ENCODE measurements at places on chromosomes 2 and 18.

- no peak for DNase-seq
Measured at GRCh38 chr2:32622570-32623310, 5.1 kb upstream of the TTC27 start.

DNA sequence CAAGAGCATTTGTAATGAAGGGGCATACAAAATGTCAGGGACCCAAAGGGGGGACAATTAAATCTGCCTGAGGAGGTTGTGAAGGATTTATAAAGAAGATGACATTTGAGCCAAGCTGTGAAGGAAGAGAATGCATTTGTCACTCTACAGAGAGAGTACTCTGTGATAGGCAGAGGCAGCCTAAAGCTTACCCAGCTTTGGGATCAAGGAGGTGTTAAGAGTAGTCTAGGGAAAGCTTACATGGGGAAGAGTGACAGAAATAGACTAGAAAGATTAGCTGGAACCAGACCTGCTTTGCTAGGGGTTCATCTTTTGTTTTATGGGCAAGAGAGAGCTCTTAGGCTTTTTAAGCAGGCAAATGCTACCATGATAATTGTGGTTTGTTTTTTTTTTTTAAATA is 169.1 kb upstream of the CYP26B1 start:
- DNase-seq = no peak

- DNase-seq = no peak
Measured at GRCh38 chr2:179332903-179333302, 68.3 kb upstream of the SESTD1 start.

DNA sequence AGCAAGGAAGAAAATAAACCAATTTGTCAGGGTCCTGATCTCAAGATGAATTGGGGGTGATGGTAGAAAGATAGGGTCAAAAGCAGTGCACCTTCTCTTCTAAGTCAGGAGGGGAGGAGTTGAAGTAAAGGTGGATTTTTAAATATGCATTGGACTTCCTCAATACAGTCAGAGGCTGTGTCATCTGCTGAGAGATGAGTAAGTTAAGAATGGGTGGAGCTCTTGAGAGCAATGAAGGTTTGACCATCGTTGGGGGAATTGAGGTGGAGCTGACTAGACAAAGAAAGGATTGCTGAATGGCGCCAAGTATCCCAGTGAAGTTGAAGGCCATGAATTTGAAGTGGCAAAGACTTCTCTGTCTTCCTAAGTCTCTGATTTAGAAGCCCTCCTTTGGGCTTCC is 18.4 kb upstream of the CPO start:
- no peak for DNase-seq

GRCh38 chr2:86413296-86414094 is 27.7 kb upstream of the KDM3A start:
- no peak for DNase-seq

- no peak for DNase-seq
Measured at GRCh38 chr2:152694161-152694661, 23.1 kb downstream of the PRPF40A start.

GRCh38 chr2:101983486-101983885 is 8.3 kb upstream of the IL1R2 start:
- no peak for DNase-seq

- no peak for DNase-seq
Measured at GRCh38 chr2:210922419-210922818, 366.0 kb downstream of the CPS1 start.

- DNase-seq = no peak
Measured at GRCh38 chr2:26576565-26577441, 64.4 kb downstream of the CIB4 start.

GRCh38 chr18:24018299-24018886 is 3.8 kb downstream of the TTC39C start:
- DNase-seq = no peak

DNA sequence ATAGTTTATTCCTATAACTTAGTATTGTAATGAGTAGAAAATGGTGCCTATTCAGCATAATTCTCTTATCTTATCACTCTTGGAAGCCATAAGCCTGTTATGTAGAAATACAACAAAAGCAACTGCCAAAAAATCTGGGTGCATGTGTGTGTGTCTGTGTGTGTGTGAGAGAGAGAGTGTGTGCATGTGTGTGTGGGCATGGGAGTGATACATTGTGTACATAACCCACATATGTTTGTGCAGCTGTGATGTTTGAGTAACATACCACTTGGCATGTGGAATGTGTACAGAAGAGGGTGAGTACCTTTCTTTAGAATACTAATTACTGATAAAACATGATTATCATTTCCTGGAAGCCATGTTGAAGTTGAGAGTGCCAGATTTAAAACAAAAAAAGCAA is 642.3 kb upstream of the SYT4 start:
- no peak for DNase-seq

DNA sequence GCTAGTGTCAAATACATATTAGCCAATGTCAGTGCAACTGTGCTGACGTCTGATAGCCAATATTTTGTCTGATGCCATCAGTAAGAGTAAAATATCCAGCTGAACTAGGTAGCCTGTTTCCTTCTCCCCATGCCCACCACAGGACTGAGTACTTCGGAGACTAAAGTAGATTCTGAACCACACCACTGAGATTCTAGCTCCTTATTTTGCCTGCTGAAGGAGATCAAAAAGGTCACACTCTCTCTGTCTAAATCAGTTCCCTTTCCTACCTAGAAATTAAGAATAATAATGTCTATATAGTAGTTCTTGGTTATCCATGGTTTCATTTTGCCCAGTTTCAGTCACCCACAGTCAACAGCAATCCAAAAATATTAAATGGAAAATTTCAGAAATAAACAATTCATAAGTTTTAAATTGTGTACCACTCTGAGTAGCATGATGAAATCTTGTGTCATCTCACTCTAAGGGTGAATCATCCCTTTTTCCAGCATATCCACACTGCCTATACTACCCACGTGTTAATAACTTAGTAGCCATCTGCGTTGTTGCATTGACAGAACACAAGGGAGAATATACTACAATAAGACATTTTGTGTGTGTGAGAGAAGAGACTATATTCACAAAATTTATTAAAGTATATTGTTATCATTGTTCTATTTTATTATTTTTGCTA is 1043.3 kb upstream of the PIK3C3 start:
- DNase-seq = no peak

DNA sequence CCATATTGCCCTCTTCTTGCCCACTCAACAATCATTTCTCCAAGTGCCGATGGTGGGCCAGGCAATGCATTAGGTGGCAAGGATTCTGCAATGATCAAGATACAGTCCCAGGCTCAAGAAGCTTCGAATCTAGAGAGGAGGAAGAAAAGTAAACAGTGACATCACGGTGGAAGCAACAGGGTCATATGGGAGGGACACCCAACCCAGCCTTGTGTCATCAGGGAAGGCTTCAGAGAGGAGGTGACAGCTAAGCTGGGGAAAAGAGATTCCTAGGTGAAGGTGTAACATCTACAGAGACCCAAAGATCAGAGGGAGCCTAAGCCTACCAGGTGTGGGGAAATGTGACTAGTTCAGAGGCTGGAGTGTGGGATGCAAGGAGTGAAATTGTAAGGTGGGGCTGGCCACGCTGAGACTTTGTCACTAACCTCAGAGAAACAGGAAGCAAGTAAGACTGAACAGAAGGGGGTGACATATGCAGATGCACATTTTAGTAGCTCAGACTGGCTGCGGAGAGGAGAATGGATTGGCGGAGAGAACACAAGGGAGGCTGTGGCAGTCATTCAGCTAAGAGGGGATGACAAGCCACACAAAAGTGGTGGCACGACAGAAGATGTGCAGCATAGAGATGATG is 104.9 kb downstream of the ANKRD44 start:
- no peak for DNase-seq

DNA sequence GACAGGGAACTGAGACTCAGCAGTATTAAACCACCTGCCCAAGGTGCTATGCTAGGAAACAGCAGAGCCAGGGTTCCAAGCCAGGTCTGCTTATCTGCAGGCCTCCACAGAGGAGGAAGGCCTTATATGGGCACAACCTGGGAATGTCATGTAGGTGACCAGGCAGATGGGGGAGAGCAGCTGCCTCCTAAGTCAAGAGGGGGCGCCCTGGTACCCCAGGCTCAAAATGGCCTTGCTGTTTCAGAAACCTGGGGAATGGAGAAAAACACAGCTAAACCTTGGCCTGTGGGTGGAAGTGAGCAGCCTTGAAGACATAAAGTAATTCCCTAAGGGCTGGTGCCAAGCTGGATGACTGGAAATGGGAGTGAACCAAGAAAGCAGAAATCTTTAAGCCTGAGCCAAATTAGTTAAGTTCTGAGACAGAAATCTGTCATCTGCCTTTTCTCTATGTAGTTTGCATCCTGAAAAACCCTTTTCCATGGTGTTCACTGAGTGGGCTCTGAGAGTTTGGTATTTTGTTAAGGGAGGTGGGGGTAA is 79.1 kb downstream of the MAPK4 start:
- no peak for DNase-seq

- DNase-seq = no peak
Measured at GRCh38 chr2:152740743-152741328, 22.4 kb downstream of the ARL6IP6 start.

DNA sequence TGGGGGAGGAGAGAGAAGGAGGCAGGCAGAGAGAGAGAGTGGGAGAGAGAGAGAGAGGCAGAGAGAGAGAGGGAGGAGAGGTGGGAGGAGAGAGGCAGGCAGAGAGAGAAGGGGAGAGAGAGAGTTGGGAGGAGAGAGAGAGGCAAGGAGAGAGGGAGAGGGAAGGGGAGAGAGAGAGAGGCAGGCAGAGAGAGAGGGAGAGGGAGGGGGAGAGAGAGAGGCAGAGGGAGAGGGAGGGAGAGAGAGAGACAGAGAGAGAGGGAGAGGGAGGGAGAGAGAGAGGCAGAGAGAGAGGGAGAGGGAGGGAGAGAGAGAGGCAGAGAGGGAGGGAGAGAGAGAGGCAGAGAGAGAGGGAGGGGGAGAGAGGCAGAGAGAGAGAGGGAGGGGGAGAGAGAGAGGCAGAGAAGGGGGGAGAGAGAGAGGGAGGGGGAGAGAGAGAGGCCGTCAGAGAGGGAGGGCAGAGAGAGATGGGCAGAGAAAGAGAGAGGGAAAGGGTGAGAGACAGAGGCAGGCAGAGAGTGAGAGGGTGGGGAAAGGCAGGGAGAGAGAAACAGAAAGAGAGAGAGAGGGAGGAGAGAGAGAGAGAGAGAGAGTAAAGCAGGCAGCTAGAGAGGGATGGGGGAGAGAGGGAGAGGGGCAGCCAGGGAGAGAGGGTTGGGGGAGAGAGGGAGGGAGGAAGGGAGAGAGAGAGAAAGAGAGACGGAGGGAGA is 122.2 kb upstream of the PXDN start:
- no peak for DNase-seq

GRCh38 chr2:135072125-135072997 is 20.3 kb downstream of the RAB3GAP1 start:
- no peak for DNase-seq

GRCh38 chr2:95388856-95389244 is 13.7 kb upstream of the FAHD2A start:
- DNase-seq = no peak

GRCh38 chr18:79764131-79764530 is 33.6 kb upstream of the KCNG2 start:
- DNase-seq = no peak

- DNase-seq = no peak
Measured at GRCh38 chr2:43254331-43254730, 27.9 kb upstream of the ZFP36L2 start.

DNA sequence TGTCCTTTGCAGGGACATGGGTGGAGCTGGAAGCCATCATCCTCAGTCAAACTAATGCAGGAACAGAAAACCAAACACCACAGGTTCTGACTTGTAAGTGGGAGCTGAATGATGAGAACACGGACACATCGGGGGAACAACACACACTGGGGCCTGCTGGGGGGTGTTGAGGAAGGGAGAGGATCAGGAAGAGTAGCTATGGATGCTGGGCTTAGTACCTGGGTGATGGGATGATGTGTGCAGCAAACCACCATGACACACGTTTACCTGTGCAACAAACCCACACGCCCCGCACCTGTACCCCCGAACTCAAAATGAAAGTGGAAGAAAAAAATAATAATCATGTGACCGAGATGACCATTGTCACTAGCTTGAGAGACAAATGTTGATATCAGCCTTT is 114.7 kb downstream of the NDUFA10 start:
- DNase-seq = no peak

DNA sequence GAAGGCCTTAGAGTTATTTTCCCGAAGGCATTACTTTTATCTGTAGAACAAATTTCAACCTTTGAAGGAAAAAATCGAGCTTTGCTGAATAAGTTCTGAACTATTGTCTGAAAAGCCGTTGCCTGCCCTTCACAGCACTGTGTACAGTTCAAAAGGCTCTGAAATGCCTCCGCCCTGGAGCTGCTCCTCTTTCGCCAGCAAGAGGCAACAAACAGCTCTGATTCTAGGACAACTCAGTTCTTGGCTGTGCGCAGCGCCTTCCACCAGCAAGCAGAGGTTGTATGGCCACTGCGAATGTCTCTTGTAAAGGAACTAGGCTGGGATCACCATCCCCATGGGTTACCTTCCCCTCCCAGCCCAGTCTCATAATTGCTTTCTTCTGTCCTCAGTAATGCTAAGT is 308.5 kb downstream of the GBX2 start:
- no peak for DNase-seq

GRCh38 chr2:42849311-42849710 is 56.9 kb upstream of the HAAO start:
- DNase-seq = no peak

DNA sequence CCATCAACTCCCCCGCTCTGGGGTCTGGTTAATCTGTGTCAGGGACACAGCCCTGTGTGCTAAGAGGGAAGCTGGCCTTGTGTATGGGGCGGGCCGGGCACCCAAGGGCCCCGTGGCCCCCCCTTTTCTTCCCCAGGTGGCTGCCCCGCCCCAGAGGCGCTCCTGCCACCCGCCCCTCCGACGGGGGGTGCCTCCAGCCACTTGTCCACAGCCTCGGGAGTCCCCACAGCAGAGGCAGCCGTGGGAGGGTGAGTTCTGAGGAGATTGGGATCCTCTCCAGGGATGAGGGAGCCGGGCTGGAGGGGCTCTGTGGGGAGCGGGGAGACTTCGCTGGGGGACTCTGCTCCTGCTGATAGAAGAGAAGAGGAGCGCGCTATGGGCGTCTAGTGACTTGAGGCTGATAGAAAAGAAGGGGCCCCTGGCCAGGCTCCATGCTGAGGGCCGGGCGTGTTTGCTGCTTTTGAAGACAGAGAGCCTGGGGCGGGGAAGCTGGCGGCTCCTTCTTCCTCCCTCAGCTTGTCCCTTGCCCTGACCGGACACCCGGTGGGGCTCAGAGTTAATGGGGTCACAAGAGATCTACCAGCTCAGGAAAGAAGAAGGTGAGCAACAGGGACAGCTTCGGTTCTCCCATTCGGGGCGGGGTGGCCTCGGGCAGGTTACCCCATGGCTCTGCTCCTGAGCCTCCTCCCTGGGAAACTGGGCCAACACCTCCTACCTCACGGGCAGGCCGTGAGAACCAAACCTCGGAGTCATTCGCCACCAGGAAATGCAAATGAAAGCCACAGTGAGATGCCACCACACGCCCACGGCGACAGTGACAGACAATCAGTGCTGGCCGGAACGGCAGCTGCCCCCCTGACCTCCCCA is 89.4 kb upstream of the TAF1B start:
- DNase-seq = no peak

GRCh38 chr2:98768384-98769113 is 37.6 kb upstream of the MGAT4A start:
- no peak for DNase-seq

Data from AG04449 (cell line).